Activated gamma-delta T cell treated with Interleukin-2 at 50 U/mL for 16 hours (primary cell): ENCODE measurements at places on chromosomes 16 and 17.

DNA sequence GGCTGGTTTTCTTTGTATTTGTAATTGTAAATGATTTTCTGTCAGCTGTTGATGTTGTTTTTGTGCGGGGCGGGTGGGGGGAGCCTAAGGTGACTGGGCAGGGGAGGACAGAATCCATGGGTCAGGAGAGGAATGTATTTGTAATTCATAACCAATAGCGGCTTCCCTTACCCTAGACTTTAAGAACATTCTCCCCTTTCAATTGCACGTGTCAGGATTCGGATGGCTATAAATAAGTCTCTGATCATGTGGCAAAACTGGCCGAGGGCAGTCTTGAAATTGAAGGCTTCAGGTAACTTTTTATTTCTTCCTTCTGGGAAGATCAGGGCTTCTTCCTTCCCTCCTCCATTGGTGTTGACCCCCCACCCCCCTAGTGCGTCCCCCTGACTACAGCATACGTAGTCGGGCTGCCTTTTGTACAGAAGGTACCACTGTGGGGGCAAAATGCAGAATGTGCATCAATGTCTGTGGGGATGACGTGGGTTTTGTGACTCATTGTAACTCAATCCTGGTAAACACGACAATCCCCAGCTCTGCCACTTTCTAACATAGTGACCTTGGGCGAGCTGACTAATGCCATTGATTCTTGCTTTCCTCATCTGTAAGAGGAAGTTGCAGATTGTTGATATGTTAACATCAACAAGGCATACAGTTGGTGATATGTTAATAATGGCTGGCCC lies 16.2 kb downstream of the MARCHF10 start:
- DNase-seq: no peak

- no peak for DNase-seq
Observed at GRCh38 chr17:79658811-79659207, 48.0 kb upstream of the RBFOX3 start.

DNA sequence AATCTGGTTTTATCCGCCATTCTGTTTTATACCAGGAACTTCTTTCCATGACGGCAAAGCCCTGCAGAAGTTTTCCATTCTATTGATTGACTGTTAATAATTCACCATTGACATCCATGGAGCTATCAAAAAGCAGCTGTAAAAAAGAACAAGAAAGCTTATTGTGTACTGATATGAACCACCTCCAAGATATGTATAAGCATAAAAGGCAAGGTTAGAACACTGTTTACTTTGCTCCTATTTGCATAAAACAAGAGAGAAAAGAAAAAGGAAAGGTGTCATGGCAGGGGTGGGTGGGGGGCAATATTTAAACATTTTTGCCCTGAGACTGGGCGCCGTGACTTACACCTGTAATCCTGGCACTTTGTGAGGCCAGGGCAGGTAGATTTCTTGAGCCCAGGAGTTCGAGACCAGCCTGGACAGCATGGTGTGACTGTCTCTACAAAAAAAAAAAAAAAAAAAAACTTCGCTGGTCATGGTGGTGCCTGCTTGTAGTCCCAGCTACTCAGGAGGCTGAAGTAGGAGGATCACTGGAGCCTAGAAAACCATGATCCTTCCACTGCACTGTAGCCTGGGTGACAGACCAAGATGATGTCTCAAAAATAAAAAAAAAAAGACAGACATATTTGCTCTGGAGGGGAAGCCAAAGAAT lies 52.5 kb downstream of the TMEM114 start:
- no peak for DNase-seq

- no peak for DNase-seq
Observed at GRCh38 chr16:85129876-85130704, 17.8 kb upstream of the CIBAR2 start.

GRCh38 chr16:22888791-22889190 lies 74.8 kb downstream of the HS3ST2 start:
- DNase-seq: no peak

GRCh38 chr16:21235199-21235585 lies 1.7 kb downstream of the ANKS4B start:
- DNase-seq: no peak

- no peak for DNase-seq
Observed at GRCh38 chr16:23786964-23787561, 32.2 kb downstream of the CHP2 start.

DNA sequence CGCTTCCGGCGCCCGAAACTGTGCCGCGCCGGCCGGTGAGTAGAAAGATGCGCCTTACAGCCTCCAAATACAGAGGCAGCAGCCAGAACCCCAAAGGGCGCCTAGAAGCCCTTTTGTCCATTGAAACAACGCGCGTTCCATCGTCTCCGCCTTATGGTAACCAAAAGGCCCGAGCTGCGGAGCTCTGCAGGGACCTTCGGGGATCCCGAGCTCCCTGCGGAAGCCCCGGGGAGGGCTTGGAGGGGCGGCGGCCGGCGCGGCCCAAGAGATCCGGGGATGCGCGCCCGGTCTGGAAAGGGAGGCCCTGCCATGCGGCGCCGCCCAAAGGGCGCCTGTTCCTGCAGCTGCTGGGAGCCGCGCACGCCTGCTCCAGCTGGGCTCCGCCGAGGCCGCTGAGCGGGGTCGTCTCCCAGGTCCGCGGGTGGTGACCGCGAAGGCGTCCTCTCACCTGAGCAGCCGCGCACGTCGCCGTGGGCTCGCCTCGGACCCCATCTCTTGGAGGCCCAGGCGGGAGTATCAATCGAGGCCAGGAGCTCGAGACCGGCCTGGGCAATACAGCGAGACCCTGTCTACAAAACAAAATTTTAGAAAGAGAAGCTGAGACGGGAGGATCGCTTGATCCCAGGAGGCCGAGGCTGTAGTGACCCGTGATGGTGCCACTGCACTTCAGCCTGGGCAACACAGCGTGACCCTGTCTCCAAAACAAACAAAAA lies 742 bp upstream of the FBXO31 start:
- DNase-seq: no peak
